ENCODE measurements at places on chromosomes 4 and X.
A peak's percentile ranks its signal among the peaks of the same experiment; 100 is the strongest.

GRCh38 chrX:3161681-3162080 lies 120.4 kb downstream of the ARSF start:
- DNase-seq, result no peak

DNA sequence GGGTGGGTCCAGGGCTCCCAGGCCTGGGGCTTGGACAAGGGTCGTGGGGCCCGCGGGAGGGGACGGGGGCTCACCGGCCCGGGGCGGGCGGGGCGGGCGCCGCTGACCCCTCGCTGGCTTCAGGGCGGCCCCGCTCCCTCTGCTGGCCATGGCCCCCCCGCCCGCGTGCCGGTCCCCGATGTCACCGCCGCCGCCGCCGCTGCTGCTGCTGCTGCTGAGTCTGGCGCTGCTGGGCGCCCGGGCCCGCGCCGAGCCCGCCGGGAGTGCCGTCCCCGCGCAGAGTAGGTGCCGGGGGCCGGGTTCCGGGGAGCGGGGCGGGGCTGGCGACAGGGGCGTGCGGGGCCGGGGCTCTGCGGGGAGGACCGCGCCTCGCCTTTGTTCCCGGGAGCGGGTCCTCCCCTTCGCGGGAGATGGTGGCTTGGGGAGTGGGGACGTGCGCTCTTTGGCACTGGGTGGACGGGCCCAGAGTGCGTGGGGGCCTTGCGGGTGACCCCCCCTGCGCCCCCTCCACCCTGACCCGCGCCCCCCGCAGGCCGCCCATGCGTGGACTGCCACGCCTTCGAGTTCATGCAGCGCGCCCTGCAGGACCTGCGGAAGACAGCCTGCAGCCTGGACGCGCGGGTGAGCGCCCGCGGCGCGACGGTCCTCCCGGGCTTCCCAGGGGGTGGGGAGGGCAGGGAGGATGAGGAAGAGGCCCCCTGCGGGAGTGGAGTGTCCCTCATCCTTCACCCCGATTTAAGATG lies 16.8 kb upstream of the NAT8L start:
- DNase-seq, result no peak

- DNase-seq, result no peak
Observed at GRCh38 chrX:129746557-129747470, 8.0 kb downstream of the XPNPEP2 start.

DNA sequence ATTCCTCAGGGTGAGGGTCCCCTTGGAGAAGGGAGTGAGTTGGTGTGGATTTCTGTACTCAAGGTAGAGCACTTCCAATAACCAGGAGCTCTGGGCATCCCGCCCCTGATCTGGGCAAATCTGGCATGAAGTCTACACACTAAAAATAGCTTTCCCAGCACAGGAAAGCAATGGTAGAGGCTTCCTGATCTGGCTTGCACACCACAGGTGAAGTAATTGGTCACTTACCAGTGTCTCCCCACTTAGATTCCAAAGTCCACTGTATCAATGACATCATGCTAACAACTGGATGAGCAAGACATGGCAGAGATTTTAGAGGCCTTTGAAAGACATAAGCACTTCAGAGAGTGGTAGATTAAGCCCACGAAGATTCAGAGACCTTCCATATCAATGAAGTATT lies 17.8 kb upstream of the IDS start:
- no peak for DNase-seq

GRCh38 chr4:53861856-53862610 lies 202.4 kb downstream of the CHIC2 start:
- no peak for DNase-seq

DNA sequence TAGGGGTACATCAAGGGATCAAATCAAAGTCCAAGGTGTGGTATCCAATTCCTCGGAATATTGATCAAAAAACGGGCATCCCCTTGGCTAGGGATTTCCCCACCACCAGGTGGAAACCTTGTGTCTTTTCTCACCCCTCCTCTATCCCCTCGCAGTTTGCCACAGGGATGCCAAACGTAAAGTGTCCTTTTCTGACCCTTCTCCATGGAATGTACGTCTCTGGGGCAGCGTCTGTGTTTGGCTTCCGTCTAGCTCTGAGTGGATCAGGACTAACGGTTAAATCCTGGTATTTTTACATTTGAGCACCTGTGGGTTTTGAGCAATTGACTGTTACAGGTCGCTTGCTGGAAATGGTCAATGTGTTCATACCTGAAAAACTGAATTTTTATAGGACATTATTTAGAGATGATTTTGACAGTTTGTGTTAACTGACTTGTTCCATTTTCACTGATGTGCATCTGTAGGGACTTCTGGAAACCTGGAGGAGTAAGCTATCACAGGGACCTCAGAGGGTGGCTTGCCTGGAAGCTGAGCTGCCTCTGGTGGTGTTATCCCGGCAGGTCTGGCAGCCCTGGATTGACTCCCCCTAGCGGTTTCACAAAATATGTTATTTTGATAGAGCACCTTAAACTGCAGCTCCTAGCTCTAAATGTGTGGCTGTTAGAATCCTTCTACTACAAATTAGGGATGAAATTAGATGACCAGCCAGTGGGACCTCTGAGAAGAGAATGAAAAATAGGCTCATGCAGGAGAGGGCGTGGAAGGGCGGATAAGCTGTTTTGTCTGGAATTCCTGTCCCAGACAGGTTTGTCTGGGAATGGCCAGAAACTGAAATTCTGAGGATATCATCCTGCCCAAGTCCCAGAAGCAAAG lies 8.8 kb upstream of the MGST2 start:
- no peak for DNase-seq

DNA sequence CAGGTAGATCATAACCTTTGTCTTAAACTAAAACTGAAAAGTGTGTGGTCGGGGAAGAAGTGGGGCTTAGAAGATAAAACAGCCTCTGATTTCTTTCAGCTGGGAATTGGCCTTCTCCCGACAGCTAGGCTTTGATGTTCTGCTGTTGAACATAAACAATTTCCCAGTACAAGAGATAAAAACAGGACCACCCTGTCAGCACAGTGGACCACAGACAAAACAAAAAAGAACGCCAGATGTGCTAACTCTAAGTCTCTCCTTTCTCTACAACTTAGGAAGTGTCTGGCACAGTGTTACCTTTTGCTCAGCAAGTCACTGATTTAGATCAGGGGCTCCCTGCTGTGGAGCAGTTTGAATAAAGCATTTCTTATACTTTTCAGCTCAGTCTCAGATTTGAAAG lies 87.5 kb upstream of the UXT start:
- no peak for DNase-seq

DNA sequence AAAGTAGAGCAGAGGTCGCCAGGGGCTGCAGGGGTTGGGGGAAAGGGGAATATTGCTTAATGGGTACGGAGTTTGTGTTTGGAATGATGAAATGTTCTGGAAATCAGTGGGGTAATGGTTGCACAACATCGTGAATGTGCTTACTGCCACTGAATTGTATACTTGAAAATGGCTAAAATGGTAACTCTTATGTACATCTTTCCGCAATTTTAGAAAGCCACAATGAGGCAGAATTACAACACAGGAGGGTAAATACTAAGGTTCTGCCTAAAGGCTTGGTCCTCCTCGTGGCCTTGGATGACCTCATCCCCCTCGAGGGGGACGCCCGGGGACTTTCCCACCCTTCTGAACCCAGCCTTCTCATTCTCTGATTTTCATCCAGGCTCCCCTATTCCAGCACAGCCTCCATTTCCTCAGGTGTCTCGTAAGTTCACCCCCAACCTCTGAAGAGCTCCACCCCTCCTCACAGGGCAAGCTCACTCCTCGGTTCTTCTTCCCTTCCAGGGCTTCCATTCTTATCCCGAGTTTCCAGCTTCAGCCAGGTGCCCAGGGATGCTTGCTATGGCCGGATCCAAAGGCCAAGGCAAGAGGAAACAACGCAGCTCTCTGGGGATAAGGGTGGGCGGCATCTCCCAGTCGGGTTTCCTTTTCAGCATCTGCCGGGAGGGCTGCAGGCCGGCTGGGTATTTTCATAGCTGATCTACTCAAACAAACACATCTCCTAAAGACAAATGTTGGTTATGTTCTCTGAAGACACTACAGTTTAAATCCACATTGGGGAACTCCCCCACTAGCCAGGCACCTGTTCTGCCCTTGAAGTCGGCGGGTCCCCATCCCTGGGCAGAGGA lies 71.3 kb upstream of the ACSL1 start:
- no peak for DNase-seq

DNA sequence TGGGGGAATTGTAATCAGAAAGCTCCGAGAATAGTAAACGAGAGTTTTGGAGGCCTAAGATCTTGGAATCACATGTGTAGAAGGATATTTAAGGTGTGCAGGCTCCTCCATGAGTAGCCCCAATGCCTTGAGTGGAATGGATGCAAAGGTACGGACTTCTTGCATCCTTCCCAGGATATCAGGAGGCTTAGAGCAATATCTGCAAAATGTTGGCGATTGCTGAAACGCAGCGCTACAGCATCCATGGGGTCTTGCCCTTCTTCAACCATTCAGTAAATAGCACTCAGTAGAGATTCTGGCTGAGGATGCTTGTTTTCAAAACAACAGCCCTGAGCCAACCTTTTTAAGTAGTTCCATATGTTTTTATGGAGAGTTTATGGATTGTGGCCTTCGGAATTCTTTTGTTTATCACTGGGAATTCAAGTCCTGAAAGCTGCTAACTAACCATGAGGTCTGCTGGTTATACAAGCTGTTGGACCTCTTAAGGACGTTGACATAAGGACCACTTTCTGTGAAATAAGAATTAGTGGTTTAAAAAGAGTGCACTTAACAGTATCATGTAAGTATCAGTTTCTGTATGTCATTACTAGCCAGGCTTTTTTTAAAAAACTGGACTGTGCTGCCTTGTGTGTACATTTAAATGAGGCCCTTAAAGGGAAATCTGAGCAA lies 228.8 kb upstream of the PGRMC2 start:
- DNase-seq, result peak; percentile 33

DNA sequence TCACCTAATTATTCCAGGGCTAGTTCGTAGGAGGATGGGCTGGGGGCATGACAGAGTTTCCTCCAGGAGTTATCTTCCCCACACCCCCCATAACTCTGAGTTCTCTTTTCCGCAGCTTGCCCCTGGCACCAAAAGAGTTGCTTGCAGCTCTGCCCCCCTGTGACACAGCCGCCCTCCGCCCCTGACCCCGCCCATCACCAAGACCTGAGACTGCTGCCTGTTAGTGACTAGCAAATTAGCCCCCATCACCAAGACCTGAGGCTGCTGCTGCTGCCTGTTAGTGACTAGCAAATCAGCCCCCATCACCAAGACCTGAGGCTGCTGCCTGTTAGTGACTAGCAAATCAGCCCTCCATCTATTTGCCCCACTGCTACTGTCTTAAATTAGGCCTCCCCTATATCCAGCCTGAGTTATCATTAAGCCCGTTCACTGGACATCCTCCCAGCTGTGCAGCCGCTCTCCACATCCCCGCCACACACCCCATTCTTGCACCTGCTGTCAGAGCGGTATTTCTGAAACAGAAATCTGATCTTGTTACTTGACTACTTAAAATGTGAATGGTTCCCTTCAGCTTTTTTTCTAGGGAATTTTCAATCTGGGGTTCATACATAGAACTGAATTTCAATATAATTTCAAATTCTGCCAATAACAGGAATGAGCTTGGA lies 1.5 kb upstream of the PAPSS1 start:
- no peak for DNase-seq

DNA sequence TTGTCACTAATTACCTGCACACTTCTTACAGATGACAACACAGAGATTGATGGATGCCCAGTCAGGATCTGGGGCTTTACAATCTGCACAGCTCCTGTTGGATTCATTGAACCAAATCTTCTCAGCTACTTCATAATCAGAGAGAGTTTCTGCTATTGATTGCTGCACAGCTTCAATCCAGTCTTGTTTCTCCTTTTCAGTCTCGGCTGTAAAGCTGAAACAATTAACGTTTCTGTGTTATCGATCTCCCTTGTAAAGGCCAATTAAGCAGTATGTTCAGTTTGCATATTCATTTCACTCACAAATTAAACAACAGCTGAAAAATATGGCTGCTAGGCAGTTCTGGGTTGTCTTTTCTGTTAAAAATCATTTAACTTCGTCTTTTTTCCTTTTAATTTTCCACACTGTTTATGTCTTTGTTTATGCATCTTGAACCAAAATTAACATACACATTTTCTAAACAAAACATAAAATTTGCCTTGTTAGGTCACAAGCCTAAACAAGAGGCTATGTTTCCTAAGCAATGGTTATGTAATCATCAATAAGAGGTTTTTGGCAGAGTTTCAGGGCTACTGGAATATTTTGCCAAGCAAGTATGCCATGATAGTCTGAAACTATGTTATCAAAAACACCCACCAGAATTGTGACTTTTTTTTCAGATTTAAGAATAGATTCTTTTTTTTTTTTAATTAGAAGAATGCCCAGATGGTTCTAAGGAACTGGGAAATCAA lies 79.2 kb downstream of the ARAP2 start:
- DNase-seq, result no peak

- DNase-seq, result no peak
Observed at GRCh38 chrX:3627594-3627993, 85.9 kb downstream of the PRKX start.

DNA sequence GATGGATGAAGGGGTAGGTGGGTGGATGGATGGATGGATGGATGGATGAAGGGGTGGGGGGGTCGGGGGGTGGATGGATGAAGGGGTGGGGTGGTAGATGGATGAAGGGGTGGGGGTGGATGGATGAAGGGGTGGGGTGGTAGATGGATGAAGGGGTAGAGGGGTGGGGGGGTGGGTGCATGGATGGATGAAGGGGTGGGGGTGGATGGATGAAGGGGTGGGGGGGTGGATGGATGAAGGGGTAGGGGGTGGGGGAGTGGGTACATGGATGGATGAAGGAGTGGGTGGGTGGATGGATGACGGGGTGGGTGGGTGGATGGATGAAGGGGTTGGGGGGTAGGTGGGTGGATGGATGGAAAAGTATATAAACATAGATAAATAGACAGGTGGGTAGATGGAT lies 74.2 kb downstream of the PRKX start:
- DNase-seq, result no peak

- DNase-seq, result no peak
Observed at GRCh38 chr4:170087163-170087700, 2.5 kb downstream of the AADAT start.

All from NCI-H187 (cell line).